HFF-Myc (cell line): ENCODE measurements at places on chromosomes 12 and 14.

- no peak for DNase-seq
Measured at GRCh38 chr12:106866426-106867080, 89.2 kb upstream of the TMEM263 start.

DNA sequence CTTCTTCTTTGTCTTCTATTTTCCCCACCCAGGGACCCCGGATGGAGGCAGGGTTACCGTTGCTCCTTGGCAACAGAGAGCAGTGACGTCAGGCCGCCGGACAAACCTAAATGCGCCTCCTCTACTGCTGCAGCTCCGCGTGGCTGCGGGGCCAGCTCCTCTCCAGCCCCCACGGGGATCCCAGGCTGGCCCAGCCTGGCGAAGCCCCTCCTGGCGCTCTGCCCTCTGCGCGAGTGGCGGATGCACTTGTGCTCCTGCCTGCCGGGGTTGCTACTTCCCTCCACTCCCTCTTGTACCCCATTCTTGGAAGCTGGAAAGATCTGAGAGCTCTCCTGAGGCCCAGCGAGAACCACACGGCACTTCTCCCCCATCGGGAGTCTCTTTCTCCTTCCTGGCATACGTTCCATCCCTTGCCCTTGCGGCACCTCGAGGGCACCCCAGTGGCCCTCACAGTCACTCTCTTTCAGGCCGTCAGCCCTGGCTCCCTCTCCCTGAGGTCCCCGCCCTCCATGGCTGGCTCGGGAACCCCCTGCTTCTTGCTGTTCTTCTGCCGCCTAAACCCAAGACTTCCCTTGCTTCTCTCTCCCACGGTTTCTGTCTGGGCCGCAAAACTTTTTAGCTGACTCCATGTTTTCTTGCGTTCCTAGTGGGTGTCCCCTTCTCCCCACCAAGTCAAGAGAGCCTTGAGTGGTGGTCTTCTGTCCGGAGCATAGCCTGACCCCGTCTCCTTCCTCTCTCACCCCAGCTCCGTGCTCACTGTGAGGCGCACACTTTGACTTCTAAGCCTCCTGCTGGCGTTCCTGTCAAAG lies 121.7 kb downstream of the PAPOLA start:
- no peak for DNase-seq

- no peak for DNase-seq
Measured at GRCh38 chr14:68757618-68758081, 35.2 kb downstream of the ZFP36L1 start.

- DNase-seq: no peak
Measured at GRCh38 chr14:81686512-81686911, 152.9 kb upstream of the SEL1L start.
